ENCODE measurements at places on chromosomes 13 and 19. TPM values are rescaled to one million over a fixed set of nuclear protein-coding genes. Genes with fewer than 3 reads are reported as not detected.

DNA sequence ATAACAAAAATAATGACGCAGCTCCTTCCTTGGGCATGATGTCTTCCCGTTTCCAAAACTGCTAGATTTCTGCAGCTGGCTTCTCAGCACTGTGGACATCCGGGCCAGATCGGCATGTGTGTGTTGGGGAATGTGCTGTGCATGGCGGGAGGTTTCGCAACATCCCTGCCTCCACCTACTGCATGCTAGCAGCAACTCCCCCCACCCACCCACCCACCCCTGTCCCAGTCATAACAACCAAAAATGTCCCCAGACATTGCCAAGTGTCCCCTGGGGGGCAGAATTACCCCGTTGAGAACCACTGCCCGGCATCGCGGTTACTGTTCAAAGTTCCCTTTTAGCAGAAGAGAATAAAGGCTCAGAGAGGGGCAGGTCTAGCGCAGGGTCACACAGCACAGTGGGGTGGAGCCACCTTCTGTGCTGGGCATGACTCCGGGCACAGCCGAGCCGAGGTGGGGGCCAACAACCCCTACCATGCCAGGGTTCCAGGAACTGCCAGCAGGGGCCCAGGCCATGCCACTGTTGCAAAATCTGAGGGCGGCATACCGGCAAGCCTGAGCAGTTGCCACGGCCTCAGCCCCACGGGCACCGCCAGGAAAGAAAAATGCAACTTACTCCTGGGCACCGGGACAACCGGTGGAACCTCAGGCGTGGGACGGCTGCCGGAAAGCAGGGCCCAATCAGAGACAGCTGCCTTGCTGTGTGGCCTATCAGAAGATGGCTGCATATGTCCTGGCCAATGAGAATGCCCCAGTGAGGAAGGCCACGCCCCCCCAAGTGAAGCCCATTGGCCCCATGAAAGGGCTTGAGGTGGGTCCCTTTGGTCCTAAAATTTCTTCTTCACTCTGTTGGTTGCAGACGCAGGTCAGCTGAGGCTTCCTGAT lies 22.5 kb upstream of the NFIC start:
- DNase-seq: no peak

Gene TSKS
- total RNA-seq: 0.08 TPM

- peak; percentile 48 for DNase-seq
These were observed 1.1 kb downstream of the RAB8A start for GRCh38 chr19:16112778-16113177.

DNA sequence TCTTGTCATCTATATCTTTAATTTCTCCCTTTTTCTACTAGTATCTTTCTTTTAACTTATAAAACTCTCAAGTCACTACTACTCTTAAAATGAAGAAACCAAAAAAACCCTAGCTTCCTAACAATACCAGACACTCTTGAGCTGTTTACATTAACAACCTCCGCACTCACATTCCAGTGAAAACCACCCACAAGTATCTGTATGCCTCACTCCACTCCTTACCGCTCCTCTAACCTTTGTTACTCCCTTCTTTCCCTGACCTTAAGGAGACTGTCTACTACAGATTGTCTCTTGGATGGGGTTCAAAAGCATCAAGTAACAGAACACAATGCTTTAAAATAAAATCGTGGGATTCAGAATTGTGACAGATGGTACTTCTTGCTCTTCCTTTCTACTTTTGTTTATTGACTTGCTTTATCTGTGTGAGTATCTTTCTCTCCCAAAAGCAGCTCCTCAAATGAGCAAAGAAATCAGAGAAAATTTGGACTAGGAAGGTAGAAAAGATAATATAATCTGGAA lies 110.0 kb upstream of the FBXL3 start:
- DNase-seq: no peak

- peak; percentile 59 for DNase-seq
These were observed 962 bp upstream of the IRS2 start for GRCh38 chr13:109787135-109787954.

Gene ANKLE1
- 43.2 TPM for total RNA-seq

DNA sequence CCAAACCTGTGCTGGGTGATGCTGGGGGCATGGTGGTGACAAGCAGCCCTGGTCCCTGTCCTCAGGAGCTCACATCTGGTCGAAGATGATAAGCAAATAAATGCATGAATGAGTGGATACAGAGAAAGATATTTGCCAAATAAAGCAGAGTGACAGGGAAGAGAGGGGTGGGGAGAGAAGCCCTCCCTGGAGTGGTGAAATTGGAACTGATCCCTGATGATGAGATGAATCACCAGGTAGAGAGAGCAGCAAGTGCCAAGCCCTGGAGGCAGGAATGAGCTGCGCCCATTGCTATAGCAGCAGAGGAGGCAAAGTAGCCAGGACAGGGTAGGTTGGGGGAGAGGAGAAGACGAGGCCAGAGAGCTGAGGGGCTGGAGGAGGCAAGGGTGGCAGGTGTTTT lies 13.7 kb downstream of the FXYD5 start:
- DNase-seq: no peak

Gene ZSCAN22
- total RNA-seq: 3.5 TPM

DNA sequence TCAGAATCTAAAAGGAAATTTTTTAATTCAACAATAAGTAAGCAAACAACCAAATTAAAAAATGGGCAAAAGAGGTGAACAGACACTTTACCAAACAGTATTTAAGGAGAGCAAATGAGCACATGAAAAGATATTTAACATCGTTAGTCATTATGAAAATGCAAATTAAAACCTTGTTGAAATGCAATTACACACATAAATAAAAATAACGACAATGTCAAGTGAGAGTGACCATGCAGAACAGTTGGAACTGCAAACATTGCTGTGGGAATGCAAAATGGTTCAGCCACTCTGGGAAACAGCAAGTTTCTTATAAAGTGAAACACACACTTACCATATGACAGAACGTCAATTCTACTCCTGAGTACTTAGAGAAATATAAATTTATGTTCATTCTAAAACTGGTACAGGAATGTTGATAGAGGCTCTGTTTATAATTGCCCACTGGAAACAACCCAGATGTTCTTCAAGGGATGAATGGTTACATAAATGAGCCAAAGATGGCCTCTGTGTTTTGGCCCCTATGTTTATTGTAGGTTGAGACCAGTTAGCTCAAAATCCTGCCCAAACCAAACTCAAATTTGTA lies 678.1 kb downstream of the UQCRFS1 start:
- DNase-seq: no peak

- DNase-seq: no peak
These were observed 5.0 kb downstream of the LILRB2 start for GRCh38 chr19:54275951-54276350.

- no peak for DNase-seq
These were observed 347.8 kb downstream of the MZT1 start for GRCh38 chr13:72379581-72379980.

DNA sequence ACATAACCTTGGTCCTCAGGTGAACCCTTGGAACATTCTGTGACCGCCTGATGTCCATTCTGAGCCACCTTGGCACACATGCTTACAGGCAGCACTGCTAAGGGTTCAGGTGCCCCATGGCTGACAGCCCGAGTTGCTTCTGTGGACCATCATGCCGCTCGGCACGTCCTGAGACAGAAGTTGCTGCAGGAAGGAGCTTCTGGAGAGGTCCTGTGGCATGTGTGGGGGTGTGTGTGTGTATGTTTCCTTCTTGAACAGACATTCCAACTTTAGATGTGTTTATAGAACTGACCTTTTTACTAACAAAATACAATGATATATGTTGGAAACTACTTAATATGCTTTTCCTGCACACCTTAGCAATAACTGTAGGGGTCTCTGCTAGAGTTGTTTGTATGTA lies 4.8 kb upstream of the C1QTNF9 start:
- no peak for DNase-seq

- no peak for DNase-seq
These were observed 496.4 kb downstream of the FOXO1 start for GRCh38 chr13:40170091-40170490.

- no peak for DNase-seq
These were observed 156.2 kb upstream of the ATXN8OS start for GRCh38 chr13:69951412-69951811.

GRCh38 chr19:41376998-41377365 lies 649 bp downstream of the TMEM91 start:
- no peak for DNase-seq

GRCh38 chr19:33683881-33684537 lies 62.3 kb downstream of the CHST8 start:
- DNase-seq: peak; percentile 46

- DNase-seq: no peak
These were observed 190.1 kb upstream of the KLF12 start for GRCh38 chr13:74324338-74324737.

GRCh38 chr13:51044023-51044665 lies 66.9 kb downstream of the C13orf42 start:
- no peak for DNase-seq

Gene SH2D3A
- total RNA-seq: 1.0 TPM

DNA sequence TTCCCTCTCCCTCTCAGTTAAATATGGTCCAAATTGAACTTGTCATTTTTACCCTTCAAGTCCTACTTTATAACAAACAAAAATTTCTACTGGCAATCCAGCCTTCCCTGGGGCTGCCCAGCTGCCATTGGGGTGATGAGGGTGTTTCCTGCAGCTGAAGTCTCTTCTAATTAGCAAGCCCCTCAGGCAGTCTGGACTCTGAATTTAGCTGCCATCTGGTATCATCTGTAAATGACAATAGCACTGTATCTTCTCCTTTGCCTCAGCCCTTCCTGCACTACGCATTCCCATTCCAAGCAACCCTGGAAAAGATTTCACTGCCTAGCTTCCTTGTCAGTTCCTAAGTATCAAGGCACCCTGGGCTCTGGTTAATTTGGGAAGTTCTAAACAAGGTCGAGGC lies 331.1 kb upstream of the KLF12 start:
- DNase-seq: no peak

Gene PROZ
- total RNA-seq: 10.6 TPM

- DNase-seq: no peak
These were observed 38.7 kb upstream of the ZNF254 start for GRCh38 chr19:24048261-24048660.

DNA sequence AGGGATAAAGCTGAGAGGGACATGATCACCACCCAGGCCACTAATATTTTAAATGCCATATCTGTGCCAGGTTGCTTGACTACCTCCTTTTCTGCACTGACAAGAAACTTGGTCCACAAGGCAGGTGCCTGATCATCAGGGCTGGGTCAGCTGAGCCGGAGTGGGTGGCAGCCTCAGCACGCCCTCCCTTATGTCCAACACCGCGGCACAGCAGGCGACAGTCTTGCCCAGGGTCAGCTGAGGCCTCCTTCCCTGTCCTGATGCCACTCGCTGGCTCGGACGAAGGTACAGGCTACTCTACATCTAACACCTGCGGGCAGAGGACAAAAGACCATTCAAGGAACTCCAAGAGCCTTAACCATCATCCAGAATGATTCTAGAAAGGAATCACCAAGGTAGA lies 16.9 kb downstream of the ZC3H4 start:
- DNase-seq: no peak

DNA sequence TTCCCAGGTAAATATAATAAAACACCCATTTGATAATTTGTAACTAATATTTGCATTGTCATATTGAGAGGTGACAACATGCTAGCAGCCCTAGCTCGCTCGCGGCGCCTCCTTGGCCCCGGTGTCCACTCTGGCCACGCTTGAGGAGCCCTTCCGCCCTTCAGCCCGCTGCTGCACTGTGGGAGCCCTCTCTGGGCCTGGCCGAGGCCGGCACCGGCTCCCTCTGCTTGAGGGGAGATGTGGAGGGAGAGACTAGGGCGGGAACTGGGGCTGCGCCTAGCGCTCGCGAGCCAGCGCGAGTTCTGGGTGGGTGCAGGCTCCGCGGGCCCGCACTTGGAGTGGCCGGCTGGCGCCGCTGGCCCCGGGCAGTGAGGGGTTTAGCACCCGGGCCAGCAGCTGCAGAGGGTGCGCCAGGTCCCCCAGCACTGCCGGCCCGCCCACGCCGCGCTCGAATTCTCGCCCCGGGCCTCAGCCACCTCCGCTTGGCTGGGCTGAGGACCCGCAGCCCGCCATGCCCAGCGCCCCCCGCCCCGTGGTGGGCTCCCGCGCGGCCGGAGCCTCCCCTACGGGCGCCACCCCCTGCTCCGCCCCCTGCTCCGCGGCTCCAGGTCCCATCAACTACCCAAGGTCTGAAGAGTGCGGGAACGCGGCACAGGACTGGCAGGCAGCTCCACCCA lies 594.4 kb downstream of the SLITRK6 start:
- DNase-seq: no peak

DNA sequence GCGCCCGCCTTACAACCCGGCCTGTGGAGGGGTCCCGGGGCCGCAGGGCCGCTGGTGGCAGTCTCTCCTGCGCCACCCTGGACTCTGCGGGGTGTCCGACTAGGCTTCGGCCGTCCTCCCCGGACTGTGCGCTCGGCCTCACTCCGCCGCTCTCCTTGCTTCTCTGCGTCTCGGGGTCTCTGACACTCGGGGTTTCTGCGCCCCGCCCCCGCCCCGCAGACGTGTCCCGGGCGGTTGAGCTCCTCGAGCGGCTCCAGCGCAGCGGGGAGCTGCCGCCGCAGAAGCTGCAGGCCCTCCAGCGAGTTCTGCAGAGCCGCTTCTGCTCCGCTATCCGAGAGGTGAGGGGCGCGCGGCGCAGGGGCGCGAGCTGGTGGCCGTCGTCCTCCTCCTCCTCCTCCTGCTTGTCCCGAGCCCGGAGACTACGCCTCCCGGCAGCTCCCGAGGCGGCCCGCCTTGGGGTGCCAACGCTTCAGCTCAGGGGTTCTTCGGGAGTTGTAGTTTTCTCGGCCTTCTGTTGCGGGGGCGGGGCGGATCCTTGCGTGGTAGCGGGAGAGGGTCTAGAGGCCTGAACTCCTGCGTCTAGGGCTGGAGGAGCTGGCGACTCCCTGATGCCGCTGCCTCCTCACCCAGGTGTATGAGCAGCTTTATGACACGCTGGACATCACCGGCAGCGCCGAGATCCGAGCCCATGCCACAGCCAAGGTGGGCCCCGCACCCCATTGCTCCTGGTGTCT lies 627 bp downstream of the LIN7B start:
- DNase-seq: peak; percentile 59

DNA sequence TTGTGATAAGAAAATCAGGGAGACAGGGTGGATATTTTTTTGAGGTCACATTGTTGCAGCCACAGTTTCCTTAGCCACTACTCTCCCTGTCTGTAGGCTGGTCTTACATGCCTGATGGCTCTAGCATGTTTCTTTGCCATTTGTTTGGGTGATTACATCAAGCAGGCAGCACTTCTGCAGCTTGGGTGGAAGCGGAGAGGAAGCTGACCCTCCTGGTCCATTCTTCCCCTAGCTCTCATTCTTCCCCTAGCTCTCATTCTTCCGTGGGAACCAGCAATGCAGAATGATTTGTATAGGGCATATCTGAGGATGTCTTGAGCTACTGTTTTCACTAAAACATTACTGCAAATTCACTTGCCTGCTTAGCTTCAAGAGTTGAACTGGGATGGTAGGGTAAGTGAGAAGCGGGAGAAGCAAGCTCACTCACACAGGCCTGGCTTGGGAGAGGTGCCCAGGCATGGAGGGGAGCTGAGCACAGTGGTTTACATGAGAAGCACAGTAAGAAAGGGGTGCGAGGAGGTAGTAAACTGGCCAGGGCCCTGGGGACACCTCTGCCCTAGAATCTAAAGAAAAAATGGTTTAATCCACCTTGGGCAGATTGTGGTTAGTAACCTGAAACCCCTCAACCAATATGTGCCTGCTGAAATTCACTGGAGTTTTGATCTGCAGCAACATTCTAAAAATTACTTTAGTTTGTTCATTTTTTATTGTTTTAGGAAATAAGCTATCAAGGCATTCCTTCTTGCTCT lies 538.9 kb downstream of the RFC3 start:
- DNase-seq: no peak

Gene KPNA3
- 22.0 TPM for total RNA-seq

GRCh38 chr13:111575719-111576118 lies 255.3 kb downstream of the TEX29 start:
- no peak for DNase-seq
